ENCODE measurements at places on chromosomes 4 and X. TPM values are rescaled to one million over a fixed set of nuclear protein-coding genes. Genes with fewer than 3 reads are reported as not detected.

The RNF150 gene
- total RNA-seq = 0.39 TPM

The SUPT20HL1 gene
- not detected for total RNA-seq

The ARHGEF6 gene
- total RNA-seq = 10.4 TPM

The RNF175 gene
- under 0.01 TPM for total RNA-seq

The SLC6A14 gene
- not detected for total RNA-seq

The PDZD4 gene
- 0.20 TPM for total RNA-seq

The CCDC160 gene
- total RNA-seq = not detected

The ARL9 gene
- total RNA-seq = under 0.01 TPM

All from subcutaneous preadipocyte (primary cell).